ENCODE measurements at places on chromosomes 1 and 21.

GRCh38 chr1:39415553-39415952 is 75.9 kb upstream of the BMP8A start:
- no peak for DNase-seq

- DNase-seq = peak; percentile 41
Measured at GRCh38 chr1:1628754-1629429, 3.1 kb upstream of the MMP23B start.

GRCh38 chr1:223486932-223487886 is 94.0 kb downstream of the CCDC185 start:
- DNase-seq = no peak

DNA sequence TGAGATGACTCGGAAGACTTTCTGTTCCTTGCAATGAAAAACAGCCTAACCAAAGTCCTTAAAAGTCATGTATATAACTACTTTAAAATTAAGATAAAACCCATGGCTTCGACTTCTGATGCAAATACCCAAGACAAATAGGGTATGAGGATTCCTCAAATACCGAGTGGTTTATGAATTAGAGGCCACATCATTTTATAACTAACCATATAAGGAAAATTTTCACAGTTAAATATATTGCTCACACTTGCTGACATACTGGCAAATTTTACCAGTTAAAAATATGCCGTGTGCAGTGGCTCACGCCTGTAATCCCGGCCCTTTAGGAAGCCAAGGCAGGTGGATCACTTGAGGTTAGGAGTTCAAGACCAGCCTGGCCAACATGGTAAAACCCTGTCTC is 5.4 kb downstream of the RERE start:
- DNase-seq = no peak

- no peak for DNase-seq
Measured at GRCh38 chr1:208460823-208461222, 216.6 kb upstream of the PLXNA2 start.

DNA sequence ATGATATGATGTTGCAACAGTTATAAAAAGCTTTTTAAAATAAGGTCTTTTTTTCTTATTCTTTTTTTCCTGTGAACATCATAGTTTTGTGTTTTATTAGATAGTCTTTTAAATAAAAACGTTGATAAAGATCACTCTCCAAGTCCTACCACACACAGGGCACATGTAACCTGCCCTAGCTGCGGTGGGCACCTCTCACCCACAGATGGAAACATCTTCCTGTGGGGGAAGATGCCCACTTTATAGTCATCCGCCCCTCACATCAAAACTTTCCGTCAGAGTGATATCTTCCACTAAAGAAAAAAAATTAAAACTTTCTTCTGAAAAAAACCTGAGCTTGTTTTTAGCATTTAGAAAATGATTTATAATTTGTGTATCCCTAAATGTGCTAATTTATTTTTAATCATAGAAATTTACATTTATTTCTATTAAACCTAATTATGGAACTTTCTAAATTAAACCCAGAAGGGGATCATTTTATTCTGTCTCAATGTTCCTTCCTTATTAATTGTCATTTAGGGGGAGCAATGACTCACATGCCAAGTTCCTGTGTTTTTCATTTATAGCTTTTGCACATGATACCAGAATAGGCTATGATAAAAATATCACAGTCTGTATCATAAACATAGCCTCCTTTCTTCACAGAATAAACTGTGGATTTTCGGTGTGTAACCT is 24.7 kb downstream of the TNFRSF9 start:
- no peak for DNase-seq

GRCh38 chr1:200423235-200423634 is 13.4 kb upstream of the ZNF281 start:
- no peak for DNase-seq

- peak; percentile 14 for DNase-seq
Measured at GRCh38 chr1:180002437-180002836, 47.8 kb downstream of the CEP350 start.

GRCh38 chr1:20400341-20401177 is 85.5 kb downstream of the CAMK2N1 start:
- DNase-seq = no peak

GRCh38 chr1:219534991-219535390 is 77.9 kb downstream of the ZC3H11B start:
- no peak for DNase-seq

- peak; percentile 45 for DNase-seq
Measured at GRCh38 chr1:80023358-80023757, 1016.8 kb upstream of the ADGRL4 start.

DNA sequence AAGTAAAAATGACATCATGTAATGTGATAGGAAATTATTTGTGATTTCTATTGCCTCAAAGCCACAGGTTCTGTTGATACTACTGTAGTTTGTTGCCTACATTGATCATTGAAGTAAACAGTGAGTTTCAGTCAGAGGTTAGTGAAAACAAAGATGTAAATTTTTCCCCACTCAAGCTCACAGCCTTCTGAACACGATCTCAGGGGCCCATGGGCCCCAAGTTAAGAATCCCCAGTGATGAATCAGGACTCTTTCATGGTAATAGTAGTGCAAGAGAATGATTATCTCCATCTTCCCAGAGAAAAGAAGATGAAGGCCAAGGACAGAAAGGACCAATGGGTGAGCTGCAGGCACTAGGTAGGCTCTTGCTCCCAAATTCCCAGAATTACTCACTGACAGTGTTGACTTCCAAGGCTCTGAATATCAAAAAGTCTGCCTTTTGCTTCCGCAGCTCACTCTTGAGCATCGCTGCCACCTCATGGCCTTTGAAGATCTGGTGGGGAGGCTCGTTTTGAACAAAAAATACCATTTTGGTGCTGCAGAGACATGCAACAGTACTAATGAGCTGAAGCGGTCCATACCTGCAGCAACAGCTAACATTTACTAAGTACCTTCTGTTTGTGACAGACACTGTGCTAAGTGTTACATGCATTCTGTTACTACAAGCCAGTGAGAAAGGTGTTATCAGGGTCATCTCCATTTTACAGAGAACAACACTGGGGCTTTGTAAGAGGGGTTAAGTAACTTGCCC is 113.3 kb downstream of the KIAA0319L start:
- DNase-seq = no peak

DNA sequence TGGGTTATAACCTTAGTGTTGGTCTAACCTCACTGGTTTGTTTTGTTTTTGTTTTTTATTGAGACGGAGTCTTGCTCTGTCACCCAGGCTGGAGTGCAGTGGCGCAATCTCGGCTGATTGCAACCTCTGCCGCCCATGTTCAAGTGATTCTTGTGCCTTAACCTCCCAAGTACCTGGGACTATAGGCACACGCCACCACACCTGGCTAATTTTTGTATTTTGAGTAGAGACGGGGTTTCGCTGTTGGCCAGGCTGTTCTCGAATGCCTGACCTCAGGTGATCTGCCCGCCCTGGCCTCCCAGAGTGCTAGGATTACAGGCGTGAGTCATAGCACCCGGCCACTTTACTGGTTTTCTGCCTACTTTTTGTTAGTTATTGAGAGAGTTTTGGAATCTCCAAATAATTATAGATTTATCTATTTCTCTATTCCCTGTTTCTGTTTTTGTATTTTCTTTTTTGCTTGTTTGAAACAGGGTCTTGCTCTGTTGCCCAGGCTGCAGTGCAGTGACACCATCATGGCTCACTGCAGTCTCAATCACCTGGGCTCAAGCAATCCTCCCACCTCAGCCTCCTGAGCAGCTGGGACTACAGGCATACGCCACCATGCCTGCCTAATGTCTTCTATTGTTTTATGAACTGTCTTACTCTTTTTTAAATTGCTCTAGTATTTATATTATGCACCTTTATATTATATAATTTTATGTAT is 21.4 kb downstream of the SMG7 start:
- peak; percentile 14 for DNase-seq

DNA sequence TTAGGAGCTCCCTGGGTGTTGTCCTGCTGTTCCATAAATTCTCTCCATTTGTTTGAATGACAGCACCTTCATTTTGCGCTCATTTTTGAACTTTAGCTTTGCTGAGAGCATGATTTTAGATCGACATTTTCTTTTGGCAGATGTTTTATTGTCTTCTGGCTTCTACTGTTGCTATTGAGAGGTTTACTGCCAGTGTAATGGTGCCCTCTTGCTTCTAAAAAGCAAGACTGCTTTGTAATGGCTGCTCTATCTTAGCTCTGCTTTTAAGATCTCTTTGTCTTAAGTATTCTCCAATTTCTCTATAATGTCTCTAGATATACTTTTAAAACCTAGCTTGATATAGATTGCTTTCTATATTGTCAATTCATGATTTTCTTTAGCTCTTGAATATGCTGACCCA is 27.8 kb downstream of the THEM4 start:
- DNase-seq = peak; percentile 52

DNA sequence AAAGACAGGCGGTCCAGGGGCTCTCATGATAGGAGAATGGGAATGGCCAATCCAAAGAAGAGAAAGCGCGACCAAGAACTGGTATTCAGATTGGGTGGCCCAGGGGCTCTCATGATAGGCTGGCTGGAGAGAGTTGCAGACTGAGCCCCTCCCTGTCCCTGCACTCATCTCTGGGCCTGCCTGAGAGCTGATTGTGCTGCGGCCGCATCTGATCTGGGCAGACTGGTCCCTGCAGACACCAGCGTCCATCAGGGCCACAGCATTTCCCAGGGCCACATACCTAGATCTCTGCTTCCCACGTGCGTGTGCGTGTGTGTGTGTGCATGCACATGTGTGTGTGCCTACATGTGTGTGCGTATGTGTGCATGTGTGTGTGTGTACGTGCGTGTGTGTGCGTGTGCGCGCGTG is 30.4 kb upstream of the MAN1C1 start:
- no peak for DNase-seq

DNA sequence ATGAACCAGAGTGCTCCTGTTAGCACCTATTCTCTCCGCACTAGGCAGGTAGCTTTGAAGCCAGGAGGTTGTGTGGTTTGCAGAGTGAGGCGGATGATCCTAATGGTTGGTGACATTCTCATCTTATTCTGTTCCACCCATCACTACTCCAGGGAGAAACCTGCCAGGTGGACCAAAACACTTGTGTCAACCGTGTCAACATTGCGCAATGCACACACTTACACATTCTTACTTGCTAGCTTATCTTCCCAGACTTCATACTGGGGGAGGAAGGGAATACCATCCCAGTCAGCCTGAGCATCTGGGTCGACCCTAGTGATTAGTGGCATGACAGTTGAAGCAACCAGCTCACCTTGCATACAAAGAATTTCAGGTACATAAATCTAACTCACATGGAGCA is 236.9 kb downstream of the RPS6KC1 start:
- DNase-seq = peak; percentile 28
